Central memory CD8-positive, alpha-beta T cell (primary cell): ENCODE measurements at places on chromosomes 3 and 15.

DNA sequence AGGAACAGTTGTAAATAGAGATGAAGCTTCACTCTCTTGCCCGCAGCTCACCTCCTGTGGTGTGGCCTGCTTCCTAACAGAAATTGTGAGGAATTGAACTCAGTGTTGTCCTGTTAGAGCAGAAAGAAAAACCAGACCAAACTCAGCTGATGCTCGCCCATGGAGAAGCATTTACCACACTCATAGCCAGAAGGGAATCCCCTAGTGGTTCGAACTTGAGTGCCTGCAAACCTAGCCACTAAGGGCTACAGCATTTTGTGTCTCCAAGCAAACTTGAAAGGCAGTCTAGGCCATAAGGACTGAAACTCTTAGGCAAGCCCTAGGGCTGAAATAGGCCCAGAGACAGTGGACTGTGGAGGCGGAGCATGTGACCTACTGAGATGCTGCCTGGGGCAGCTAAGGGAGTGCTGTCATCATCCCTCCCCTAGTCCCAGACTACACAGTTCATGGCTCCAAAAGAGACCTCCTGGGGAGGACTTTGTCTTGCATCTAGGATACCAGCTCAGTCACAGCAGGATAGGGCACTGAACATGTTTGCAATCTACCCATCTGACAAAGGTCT lies 44.5 kb upstream of the MCTP2 start:
- H3K4me1 ChIP-seq: peaks cover 5% of the 10 kb centered on the region
- peaks cover 8% of the 10 kb centered on the region for H3K27me3 ChIP-seq
- no peaks in the 10 kb centered on the region for H3K36me3 ChIP-seq
- H3K4me3 ChIP-seq: no peak overlapping the region

- H3K36me3 ChIP-seq: no peaks in the 10 kb centered on the region
- DNase-seq: no peak
- peaks cover 20% of the 10 kb centered on the region for H3K4me1 ChIP-seq
- no peak overlapping the region for H3K27ac ChIP-seq
- no peaks in the 10 kb centered on the region for H3K27me3 ChIP-seq
Observed at GRCh38 chr3:49601358-49602048, 47.2 kb downstream of the BSN start.

DNA sequence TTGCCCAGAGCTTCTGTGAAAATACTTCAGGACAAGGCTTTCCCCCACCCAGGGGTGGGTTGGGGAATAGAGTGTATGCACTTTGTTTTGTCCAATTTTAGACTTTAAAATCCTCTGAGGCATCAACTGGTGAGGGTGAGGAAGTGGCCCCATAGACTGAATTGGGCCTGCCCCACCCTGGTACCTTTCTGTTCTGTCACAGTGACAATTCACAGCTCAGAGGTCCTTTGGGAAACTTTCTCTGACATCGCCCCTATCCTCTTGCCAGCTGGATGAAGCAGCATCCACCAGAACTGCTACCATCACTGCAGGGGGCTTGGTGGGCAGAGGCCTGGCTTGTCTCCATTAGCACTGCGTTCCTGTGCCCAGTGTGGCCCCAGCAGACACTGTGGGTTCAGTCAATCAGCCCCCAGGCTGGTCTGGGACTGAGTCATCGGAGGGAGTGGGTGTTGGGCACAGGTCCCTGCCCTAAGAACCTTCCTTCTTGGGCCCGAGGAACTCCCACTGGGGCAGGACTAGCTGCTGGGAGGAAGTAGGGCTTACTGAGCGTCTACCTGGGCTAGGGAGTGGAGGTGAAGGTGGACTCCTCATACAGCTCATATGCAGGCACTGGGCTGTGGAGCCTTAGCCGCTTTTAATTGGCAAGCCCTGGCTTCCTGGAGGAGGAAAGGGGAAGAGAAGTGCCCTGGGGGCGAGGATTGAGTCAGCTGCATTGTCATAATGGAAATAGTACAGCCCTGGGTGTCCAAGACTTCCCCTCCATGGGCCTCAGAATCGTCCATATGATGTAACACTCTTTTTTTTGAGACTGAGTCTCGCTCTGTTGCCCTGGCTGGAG lies 1.5 kb upstream of the PPM1M start:
- H3K4me3 ChIP-seq: peak overlapping the region; percentile 88
- H3K36me3 ChIP-seq: peaks cover 30% of the 10 kb centered on the region
- peaks cover 68% of the 10 kb centered on the region for H3K4me1 ChIP-seq
- H3K27me3 ChIP-seq: no peaks in the 10 kb centered on the region
- H3K27ac ChIP-seq: peak overlapping the region; percentile 87

DNA sequence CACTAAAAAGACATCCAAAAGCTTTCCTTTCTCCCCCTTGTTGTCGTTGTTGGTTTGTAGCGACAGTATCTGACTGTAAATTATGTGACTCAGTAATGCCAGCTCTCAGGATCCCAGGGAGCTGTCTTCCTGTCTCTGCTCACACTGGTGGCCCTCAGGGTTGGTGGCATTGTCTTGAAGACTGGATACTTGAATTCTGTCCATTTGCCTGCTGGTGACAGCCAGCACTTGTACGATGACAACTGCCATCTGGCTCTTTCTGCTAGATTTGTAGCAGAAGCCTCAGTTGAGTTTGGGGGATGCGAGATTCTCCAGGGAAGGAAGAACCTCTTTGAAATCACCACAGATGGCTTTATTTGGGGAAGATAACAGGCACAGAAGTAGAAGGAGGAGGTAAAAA lies 120.8 kb downstream of the ARPP21 start:
- H3K4me1 ChIP-seq: no peaks in the 10 kb centered on the region
- DNase-seq: no peak
- no peaks in the 10 kb centered on the region for H3K36me3 ChIP-seq
- no peaks in the 10 kb centered on the region for H3K27me3 ChIP-seq
- no peak overlapping the region for H3K27ac ChIP-seq

DNA sequence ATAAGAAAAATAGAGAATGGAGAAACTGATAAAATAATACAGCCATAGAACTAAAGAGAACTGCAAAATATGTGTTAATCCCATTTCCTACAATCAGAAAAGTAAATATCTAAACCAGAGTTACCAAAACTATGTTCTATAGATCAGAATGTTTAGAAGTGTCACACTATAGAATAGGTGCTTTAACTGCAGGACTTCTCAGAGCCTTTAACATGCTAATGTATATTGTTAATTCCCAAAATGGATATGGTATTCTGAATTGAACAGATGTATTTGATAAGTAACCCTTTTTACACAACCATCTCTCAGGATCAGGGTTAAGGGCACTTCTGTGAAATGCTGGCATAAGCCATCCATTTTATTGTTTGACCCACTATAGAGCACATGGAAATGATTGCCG lies 200.3 kb downstream of the SHOX2 start:
- H3K4me3 ChIP-seq: no peak overlapping the region
- no peak for DNase-seq
- no peak overlapping the region for H3K27ac ChIP-seq
- no peaks in the 10 kb centered on the region for H3K4me1 ChIP-seq
